Central memory CD4-positive, alpha-beta T cell (primary cell): ENCODE measurements at places on chromosomes 2 and 18.

GRCh38 chr2:61210332-61210981 lies 48.5 kb downstream of the C2orf74 start:
- DNase-seq: no peak

DNA sequence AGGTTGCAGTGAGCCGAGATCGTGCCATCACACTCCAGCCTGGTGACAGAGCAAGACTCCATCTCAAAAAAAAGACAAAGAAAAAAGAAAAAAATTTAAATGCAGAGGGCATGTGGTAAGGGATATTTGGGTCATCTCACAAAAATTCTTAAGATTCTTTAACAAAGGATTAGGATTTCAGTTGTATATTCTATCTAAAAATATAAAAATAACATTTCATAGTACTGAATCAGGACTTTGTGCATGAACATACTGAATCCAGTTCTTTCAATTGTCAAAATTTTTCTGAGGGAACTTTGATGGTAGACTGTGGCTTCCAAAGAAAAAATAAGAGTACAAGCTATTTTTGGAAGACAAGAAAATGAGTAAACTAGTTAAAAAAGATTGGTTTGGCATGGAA lies 6.5 kb upstream of the PPP3R1 start:
- DNase-seq: no peak

- DNase-seq: no peak
These were observed 278.3 kb downstream of the NAPG start for GRCh38 chr18:10804126-10804525.

DNA sequence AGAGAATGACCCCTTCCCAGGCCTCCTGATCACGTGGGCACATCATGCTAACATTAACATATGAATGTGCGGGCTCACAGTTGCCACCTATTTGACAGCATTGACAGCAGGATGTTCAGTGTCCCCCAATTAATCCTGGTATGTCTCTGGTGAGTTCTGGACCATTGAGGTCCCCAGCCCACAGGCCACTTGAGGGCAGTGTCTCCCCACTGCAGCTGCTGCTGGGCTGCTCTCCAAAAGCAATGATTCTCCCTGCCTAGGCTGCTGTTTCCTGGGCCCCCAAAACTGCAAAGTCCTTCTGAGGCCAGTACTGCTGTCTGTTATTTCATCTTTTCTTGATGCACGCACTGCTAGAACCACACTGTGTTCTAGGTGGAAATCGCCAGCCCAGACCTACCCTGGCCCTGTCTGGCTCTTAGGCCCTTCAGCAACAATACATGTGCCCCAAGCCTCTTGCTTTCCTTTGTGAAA lies 52.7 kb upstream of the MAPK4 start:
- DNase-seq: no peak

- DNase-seq: no peak
These were observed 28.5 kb upstream of the DARS1 start for GRCh38 chr2:136013955-136014354.

GRCh38 chr2:141554810-141555209 lies 576.0 kb downstream of the LRP1B start:
- DNase-seq: no peak

DNA sequence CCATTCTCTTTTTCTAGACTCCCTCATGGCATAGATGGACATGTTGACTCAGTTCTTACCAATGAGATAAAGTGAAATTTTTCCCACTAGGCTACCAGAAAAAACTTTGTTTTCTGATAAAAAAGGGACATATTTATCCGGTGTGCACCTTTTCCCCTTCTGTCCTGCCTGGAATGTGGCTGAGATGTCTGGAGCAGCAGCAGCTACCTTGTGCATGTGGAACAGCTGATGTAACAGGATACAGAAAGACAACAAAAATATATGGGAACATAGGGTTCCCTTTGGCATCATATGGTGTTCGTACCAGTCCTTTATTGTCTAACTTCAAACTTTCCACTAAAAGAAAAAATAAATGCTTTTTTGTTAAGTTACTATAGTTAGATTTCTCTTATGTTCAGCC lies 460.2 kb upstream of the HS6ST1 start:
- no peak for DNase-seq

DNA sequence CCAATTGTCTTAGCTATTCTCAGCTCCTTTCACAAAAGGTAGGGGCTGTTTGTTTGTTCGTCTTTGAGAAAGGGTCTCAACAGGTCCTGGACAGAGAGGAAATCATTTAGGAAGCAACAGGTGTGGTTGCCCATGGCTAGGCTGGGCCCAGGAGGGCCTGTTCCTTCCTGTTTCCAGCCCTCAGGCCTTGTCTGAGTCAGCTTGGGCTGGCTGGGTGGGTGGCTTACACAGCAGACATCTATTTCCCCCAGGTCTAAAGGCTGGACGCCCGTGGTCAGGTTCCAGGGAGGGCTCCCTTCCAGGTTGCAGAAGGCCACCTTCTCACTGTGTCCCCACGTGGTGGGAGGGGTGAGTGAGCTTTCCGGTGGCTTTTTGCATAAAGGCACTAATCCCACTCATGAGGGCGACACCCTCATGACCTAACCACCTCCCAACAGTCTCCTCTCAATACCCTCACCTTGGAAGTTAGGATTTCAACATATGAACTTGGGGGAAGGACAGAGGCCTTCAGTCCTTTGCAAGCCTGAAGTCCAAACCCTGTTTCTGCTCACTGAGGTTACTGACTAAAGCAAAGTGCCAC lies 45.5 kb downstream of the ARHGEF4 start:
- no peak for DNase-seq
